Foreskin keratinocyte (primary cell): ENCODE measurements at places on chromosomes 1 and 21.

DNA sequence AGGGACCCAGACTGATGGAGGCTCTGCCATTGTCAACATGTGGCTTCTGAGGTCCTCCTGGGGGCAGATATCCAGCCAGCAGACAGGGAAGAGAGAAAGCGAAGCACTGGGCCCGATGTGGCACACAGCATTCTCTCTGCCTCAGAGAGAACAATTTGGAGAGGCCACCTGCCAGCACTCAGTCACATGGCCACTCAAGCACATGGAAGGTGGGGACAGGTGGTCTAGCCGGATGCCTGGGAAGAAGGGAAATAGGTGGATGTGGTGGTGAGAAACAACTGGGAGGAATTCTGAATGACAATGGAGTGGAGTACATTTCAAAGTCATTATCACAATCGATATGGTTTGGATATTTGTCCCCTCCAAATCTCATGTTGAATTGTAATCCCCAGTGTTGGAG lies 109.0 kb downstream of the UBE2U start:
- no peak for DNase-seq

- DNase-seq, result no peak
Observed at GRCh38 chr1:185514311-185514710, 197.3 kb upstream of the IVNS1ABP start.

- no peak for DNase-seq
Observed at GRCh38 chr1:41291195-41291594, 49.1 kb upstream of the SCMH1 start.

- DNase-seq, result no peak
Observed at GRCh38 chr1:197909384-197909783, 7.0 kb downstream of the C1orf53 start.

- no peak for DNase-seq
Observed at GRCh38 chr1:39631361-39632322, 7.8 kb downstream of the HEYL start.

GRCh38 chr1:51919684-51920083 lies 41.2 kb upstream of the NRDC start:
- DNase-seq, result no peak

DNA sequence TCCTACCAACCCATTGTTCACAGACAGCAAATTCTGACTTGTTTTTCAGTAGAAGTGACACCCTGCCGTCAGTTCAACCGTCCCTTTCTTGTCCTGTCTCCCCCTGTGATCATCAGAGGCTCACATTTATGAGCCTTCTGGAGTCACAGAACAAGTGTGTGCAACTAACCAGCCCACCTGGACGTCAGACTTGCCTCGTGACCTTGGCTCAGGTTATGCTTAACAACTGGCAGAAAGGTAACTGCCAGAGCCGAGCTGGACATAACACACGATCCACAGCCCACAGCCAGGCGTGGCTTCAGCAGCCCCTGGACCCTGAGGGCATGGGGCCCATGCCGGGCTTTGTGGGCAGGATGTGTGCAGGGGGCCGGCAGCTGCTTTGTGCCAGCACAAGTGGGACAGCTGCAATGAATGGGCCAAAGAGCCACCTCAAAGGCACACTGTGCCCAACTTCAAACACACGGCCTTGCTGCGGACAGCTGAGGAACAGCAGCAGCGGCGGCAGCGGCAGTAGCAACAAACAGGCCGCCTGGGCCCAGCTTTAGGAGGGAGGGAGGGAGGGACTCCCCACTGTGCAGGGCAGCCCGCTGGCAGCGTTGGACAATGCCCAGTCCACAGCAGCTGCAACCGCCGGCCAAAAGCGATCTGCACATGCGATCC lies 103.9 kb downstream of the ZBTB18 start:
- no peak for DNase-seq

- DNase-seq, result no peak
Observed at GRCh38 chr1:37483785-37484184, 9.4 kb downstream of the ZC3H12A start.

DNA sequence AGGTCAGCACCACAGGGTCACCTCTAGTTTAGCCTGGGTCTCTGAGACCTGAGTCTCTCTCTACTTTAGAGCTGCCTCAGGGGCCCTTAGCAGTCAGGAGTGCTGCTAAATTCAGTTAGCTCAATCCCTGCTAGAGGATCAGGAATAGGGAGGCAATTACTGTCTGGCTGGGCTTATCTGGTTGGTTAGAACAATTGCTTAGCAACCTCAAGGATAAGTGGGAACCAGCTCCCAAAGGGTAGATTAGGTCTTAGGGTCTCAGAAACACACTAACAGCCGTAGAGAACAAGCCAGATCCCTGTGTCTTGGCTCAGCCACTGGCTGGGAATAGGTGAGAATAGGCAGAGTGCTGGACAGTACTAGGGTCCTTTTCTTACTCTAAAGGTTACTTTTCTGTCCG lies 7.7 kb downstream of the PM20D1 start:
- DNase-seq, result no peak

- no peak for DNase-seq
Observed at GRCh38 chr1:119569095-119569494, 62.1 kb downstream of the HSD3B1 start.

GRCh38 chr1:222618001-222618879 lies at the start of gene MIA3:
Gene MIA3 (plus strand): TSS chr1:222618097. CDS start chr1:222618111, 14 bp downstream.
- no peak for DNase-seq

DNA sequence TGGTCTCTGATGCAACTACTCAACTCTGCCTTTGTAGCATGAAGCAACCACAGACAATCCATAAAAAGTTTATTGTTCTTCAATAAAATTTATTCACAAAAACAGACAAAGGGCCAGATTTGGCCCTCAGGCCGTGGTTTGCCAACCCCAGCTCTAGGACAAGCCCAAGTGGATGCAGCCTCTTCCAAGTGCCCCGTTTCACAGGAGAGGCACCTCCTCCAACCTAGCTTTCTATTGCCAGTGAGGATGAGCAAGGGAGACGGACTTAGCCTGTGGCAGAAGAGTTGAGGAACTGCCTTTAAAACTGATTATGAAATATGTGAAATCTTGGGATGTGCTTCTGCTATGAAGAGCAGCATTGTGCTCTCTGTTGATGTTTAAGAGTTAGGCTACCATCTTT lies 105.4 kb downstream of the PSMG1 start:
- DNase-seq, result no peak

DNA sequence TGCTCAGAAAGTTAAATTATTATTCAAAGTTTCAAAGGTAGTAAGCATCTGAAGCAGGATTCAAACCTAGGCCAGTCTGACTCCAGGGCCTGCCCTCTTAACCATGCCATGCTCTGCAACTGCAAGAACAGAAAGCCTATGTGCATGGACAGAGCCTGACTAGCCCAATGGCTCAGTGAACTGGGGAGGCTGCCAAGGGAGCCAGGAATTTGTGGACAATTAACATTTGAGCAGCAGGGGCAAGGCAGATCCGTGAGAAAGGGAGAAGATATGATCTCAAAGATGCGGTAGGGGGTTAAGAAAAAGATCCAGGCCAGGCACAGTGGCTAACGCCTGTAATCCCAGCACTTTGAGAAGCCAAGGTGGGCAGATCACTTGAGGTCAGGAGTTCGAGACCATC lies 6.5 kb upstream of the ATP1A4 start:
- no peak for DNase-seq

DNA sequence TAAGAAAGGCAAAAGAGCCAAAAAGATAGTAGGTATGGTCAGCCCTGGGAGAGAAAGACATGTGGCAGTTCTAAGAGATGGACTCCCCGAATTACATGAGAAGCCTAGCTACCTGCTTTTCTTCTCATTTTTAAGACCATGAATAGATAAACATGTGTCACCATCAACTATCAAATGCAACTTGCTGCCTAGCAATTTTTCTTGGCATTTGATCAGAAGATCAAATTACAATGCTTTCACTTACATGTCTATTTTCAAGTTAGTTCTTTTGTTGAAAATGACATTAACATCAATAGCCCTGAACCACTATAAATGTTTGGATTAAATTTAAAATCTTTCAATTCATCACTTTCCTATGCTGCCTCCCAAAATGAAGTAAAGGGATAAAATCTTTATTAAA lies 212.3 kb downstream of the HHIPL2 start:
- DNase-seq, result no peak

- DNase-seq, result no peak
Observed at GRCh38 chr1:52904927-52905698, 16.4 kb downstream of the ECHDC2 start.
